ENCODE measurements at places on chromosomes 2 and 18.
A peak's percentile ranks its signal among the peaks of the same experiment; 100 is the strongest.

GRCh38 chr18:52723550-52723970 lies 383.6 kb downstream of the DCC start:
- DNase-seq, result no peak

GRCh38 chr2:153213022-153213421 lies 265.5 kb downstream of the RPRM start:
- no peak for DNase-seq

GRCh38 chr2:150122871-150123613 lies 364.4 kb downstream of the RND3 start:
- DNase-seq, result no peak

- DNase-seq, result no peak
Measured at GRCh38 chr2:236754271-236754944, 184.8 kb downstream of the ACKR3 start.

- no peak for DNase-seq
Measured at GRCh38 chr18:75083131-75083530, 125.8 kb downstream of the PTGR3 start.

DNA sequence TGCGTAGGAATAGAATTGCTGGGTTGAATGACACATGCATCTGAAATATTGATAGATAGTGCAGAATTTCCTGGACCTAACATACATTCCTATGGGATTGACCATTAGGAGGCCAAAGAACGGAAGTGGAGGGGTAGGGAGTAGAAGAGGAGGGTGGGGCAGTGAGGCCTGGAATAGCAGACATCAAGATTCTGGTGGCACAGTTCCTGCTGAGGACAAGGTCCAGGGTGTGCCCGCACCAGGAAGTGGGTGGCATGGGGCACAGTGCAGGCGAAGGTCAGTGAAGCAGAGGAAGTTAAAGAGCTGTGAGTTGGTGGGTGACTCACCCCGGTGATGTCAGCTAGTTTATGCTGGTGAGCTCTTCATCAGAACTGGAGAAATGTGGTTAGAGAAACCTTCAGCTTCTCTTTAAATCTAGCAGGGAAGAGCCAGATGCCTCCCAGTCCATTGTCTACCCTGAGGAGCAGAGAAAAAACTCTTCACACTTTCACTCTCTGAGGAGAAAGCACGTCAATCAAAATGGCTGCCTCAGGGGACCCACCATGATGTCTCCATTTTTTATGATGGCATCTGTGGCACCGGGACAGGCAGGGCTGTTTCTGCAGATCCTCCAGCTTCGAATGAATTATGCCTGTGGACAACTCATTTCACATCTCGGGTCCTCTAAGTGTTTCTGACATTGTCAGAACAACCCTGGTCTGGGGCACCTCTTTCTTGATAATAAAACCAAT lies 55.9 kb upstream of the CTLA4 start:
- peak; percentile 87 for DNase-seq

GRCh38 chr2:220847589-220847988 lies 724.5 kb downstream of the EPHA4 start:
- DNase-seq, result peak; percentile 66

DNA sequence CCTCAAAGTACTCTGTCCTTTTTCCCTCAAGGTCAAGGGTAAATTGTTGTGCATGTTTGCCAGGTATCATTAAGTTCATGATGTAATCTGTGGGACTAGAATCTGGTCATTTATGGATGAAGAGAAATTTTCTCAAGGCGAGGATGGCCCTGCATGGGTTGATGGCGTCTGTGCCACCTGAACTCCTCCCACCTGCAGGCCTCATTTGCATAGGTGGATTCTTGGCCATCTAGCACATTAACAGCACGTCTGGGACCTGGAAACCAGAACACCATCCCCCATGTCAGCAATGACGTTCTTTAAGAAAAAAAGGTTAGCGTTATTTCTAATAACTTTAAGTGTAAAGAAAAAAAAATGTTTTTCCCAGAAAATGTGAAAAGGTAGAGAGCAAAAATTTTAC lies 145.8 kb downstream of the ESCO1 start:
- DNase-seq, result no peak

DNA sequence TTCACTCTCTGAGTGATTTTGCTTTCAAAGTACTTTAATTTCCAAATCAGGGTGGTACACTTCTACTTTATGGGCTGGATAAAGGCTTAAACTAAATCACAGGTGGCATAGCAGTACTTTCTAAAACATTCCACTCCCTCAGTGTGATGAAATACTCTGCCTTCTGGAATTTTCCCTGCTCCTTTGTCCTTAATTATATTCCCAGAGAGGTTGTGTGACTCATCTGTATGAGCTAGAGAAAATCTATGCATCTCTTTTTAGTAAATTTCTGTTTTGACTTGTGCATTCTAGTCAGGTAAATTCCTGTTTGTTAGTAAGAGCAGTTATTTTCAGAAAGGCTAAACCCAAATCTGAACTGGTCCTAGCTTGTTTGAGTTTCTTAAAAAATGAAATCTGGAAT lies 29.0 kb upstream of the PLA2R1 start:
- peak; percentile 47 for DNase-seq

DNA sequence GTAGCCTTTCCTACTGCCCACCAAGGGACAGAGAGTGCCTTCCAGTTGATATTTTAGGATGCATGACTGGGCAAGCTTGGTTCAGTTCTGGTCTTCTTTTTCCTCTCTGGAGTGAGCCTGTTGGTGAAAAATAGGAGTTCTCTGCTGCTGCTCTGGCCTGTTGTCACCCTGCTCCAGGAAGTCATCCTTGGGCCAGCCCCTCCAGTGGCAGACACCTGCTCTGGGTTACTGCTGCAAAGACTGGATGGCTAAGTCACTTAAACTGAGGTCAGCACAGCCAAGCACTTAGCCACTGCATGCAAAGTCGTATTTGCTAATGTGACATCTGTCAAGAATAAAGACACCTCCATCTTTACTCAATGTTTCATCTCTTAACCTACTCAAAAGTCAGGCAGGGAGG lies 219.6 kb upstream of the ID2 start:
- DNase-seq, result no peak

GRCh38 chr2:168253379-168253778 lies 6.0 kb upstream of the STK39 start:
- no peak for DNase-seq

GRCh38 chr2:64929333-64929732 lies 59.9 kb upstream of the SLC1A4 start:
- DNase-seq, result no peak

GRCh38 chr2:34241905-34242762 lies 643.0 kb upstream of the FAM98A start:
- DNase-seq, result no peak

- DNase-seq, result no peak
Measured at GRCh38 chr2:240988571-240989271, 9.7 kb upstream of the SNED1 start.

GRCh38 chr2:21258082-21258481 lies 134.3 kb downstream of the TDRD15 start:
- no peak for DNase-seq

GRCh38 chr2:146312899-146313298 lies 1531.9 kb upstream of the ACVR2A start:
- peak; percentile 73 for DNase-seq

- DNase-seq, result no peak
Measured at GRCh38 chr18:13537022-13537780, 189.2 kb downstream of the FAM210A start.

DNA sequence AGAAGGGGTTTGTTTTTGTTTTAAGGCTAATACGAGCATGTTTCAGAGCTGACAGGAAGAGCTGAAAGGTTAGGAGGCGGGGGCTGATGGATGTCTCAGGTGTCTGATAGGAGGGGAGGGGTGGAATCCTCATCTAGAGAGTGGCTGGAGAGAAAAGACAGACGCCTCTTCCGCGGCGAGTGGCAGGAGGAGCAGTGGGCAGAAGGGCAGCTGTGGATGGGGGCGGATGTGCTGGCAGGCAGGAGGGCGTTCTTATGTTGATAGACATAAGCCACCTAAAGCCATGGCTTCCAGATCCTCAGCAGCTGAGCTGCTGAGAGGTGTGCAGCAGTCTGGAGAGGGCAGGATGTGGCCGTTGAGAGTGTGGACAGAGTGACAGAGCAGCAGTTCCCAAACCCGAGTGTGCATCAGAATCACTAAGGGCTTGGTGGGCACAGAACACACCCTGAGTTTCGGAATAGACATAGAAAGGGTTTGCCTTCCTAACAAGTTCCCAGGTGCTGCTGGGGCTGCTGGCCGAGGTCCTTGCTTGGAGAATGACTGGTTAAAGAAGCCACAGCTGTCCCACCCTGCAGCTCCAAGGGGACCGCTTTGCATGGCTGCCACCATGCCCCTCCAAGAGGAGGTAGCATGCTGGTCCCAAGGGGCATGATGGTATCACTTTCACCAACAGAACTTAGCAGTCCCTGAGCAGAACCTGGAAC lies 3.0 kb upstream of the ITM2C start:
- no peak for DNase-seq

DNA sequence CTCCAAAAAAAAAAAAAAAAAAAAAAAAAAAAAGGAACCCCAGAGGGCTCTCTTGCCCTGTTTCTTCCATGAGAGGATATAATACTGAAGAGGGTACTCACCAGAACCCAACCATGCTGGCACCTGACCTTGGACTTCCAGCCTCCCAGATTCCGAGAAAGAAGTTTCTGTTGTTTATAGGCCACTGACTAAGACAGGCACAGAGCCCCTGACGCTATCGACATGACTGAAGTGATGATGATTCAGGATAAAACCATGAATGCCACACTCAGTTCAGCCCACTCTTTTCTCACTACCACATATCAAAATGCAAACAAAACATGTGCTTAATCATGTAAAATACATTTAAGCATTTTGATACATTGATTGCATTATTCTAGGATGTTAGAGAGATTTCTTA lies 66.1 kb upstream of the CDCA7 start:
- DNase-seq, result peak; percentile 23

DNA sequence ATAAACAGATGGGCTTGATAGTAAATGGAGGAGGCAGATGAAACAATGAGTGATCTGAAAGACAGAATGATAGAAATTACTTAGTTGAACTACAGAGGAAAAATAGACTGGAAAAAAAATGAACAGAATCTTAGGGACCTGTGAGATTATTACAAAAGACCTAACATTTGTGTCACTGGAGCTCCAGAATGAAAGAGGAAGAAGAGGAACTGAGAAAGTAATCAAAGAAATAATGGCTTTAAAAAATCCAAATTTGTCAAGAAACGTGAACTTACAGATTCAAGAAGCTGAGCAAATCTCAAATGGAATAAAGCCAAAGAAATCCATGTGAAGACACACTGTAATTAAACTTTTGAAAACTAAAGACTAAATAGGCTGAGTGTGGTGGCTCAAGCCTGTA lies 28.3 kb downstream of the EVA1A start:
- DNase-seq, result no peak

GRCh38 chr18:8366070-8366469 lies 243.2 kb upstream of the RAB12 start:
- no peak for DNase-seq

DNA sequence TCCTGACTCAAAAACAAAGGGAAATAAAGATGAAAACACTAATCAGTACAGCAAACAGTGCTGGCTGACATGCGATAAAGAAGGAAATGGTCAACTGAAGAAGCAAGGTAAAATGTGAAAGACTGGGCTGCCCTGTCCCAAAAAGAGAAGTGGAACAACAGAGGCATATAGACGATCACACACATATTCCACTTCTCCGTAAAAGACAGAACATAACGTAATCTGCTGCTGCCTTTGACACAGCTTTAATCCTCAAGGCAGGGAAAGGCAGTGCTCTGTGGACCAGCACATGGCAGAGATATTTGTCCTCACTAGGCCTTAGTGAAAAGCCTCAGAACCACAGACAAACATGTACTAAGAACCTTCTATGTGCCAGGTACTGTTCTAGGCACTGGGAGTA lies 24.3 kb upstream of the REL start:
- DNase-seq, result no peak

GRCh38 chr2:99338029-99338585 lies 918 bp downstream of the EIF5B start:
- peak; percentile 8 for DNase-seq

DNA sequence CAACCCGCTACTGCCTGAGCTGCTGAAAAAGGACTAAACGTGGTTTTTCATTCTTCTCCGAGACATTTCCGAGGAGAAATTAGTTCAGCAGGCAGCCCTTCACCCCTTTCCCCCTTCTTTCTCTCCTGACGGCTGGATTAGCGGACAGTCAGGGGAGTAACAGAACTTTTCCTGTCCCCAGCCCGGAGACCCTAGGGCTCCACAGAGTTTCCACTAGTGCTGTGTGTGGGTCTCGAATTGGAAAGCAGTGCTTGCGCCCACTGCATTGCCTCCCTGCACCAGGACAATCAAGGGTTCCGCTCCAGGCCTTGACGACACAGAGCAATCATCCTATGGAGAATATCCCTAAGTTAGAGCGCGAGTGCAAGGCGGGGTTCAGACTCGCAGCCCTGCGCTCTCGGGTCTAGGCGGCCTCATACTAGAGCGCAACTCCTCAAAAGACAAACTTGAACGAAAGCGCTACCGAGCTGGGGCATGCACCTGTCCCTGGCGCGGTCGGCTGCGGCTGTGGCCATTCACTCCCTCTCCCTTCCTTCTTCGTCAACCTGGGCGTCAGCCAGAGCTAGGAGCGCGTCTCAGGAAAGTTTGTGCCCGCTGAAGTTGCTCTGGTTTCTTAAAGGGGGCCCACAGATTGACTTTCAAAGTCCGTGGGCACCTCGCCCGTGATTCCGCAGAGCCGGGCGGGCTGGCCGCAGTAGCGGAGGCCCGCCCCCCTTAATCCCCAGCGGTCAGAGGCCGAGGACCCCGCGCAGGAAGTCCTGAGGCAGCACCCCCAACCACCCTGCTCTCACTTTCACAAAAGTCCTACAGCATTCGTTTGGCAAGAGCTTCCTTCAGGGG lies 801 bp downstream of the OSR1 start:
- DNase-seq, result peak; percentile 52

- DNase-seq, result peak; percentile 43
Measured at GRCh38 chr18:12839526-12840196, 44.4 kb downstream of the PTPN2 start.

- no peak for DNase-seq
Measured at GRCh38 chr2:226529556-226529955, 270.1 kb downstream of the IRS1 start.

DNA sequence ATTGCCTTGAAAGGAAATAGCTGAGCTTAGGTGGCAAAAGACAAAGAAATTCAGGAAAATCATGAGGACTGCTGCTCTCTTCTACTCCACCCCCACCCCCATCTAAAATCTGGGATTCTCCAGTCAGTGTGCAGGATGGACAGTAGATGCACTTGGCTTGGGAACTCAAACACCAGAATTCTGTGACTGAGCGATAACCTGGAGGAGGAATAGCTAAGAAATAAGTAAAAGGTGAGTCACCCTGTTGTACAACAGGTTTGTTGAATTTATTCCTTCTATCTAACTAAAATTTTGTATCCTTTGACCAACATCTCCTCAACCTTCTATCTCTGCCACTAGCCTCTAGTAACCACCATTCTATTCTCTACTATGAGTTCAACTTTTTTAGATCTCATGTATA lies 1029.9 kb upstream of the ACVR2A start:
- no peak for DNase-seq

- no peak for DNase-seq
Measured at GRCh38 chr2:58594175-58594574, 353.1 kb upstream of the FANCL start.
